ENCODE measurements at places on chromosomes 4 and X.

DNA sequence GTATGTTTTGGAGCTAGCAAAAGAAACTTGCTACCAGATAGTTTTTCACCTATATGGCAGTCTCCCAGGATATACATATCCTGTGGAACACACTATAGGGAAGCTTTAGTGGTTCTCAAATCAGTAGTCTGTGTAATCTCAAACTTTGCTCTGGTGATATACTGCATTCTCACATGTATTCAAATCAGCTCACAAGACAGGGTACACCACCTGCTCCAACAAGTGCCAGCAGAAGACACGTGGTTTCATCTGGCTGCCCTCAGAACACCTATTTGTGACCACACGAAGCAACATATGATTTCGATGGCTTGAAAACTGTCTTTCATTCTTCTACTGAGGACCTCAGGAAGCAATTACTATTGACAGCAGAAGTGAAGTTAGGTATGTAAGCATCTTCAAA lies 37.7 kb downstream of the BCLAF3 start:
- DNase-seq, result no peak

DNA sequence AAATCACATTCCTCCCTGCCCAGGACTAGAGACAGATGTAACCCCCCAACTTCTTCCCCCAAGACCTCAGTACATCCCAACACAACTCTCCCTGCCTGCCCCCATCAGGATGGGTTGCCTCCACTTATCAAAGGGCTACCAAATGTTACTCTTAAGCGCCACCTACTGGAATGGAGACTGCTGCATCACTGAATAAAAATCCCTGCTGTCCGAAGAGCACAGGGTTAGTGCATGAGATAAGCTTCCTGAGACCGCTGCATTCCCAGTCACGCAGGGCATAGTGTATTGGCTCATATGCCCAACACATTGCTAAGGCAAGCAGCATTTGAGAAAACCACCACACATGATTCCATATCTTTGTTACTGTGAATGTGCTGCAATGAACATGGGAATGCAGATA lies 544.5 kb downstream of the PPP4R3C start:
- no peak for DNase-seq

GRCh38 chr4:153725831-153726154 lies 34.0 kb downstream of the RNF175 start:
- DNase-seq, result no peak

DNA sequence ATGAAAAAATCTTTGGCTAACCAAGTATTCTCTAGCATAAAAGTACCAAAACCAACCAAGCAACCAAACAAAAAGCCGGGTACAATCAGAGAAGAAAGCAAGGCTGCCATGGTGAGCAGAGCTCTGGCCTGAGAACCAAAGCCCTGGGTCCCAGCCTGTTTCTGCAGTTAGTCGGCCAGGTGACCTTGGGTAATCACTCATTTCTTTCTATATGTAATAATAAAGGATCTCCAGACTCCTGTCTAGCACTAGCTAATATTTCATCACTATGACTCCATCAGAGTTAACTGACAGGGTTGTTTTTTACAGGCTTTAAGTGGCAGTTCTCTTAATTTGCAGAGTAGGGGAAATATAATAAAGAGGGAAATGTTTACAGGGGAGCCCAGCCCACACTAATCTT lies 34.0 kb upstream of the RASGEF1B start:
- DNase-seq, result no peak

DNA sequence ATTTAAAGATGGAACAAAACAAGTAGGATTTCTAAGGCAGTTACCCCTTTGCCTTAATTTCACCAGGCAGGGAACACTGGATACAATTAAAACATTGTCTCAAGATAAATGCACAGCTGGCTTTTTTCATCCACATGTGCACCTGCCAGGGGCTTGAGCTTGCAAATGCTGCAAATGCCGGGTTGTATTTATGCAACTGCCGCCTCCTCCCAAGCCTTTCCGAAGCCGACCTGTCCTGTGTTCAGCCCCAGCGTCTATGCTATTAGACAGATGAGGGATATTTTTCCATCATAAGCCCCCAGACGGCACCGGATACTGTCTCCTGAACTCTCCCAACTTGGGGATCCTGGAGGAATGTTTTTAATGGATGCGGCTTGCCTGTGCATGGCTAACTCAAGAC lies 251.6 kb downstream of the CRLF2 start:
- DNase-seq, result no peak

DNA sequence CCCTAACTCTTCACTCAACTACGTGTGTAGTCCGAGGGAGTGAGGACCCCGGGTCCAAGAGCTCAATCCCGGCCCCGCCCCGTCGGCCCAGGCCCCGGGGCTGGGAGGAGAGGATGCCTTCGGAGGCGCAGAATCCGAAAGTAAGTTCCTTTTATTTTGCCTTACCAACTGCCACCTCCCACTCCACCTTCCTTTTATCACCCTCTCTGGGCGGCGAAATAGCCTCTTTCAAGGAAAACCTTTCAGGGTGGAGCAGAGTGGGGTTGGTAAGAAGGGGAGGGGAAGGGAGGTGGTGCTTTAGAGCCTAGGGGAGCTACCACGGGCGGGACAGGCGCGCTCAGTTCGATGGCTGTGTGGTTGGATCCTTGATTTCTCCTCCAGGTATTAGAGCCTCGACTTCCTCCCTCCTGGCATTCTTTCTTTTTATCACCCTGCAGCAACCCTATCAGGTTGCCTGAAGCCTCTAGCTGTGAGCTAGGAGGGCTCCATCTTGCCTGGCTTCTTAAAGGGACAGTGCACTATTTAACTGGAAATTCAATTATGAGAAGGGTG lies 191.2 kb downstream of the RRAGB start:
- DNase-seq, result no peak

DNA sequence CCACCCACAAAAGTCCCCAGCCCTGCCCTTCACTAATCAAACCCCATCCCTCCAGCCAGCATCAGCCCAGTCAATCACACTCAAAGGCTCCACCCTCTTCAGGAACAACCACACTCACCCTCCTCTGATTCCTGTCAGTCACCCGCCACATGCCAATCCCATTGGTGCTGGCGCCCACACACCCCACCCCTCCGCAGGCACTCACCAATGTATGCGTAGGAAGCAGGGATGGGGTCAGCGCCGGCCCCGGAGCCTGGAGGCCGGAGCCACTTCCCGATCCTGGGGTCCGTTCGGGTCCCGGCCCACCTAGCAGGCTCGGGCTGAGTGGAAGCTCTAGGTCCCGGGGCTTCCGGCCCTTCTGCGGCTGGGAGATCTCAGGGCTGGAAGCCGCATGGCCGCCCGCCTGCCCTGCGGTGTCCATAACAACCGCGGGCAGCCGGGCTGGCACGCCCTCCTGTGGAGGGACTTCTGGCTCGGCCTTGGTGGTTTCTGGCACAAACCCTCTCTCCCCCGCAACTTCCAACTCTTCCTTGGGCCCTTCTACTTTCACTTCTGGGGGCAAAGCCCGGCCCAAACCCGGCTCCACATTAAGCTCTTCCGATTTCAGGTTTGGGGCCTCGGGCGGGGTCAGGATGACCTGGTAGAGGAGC lies 7.9 kb upstream of the CFP start:
- DNase-seq, result no peak

GRCh38 chr4:24521544-24521943 lies 62.8 kb downstream of the DHX15 start:
- no peak for DNase-seq

GRCh38 chrX:151970027-151970426 lies 4.4 kb downstream of the GABRE start:
- DNase-seq, result no peak

All from vagina (tissue), 2 donors.